Breast epithelium (tissue), 4 donors: ENCODE measurements at places on chromosomes 1 and 21. TPM values are rescaled to one million over a fixed set of nuclear protein-coding genes. Genes with fewer than 3 reads are reported as not detected.

Gene DEPDC1
- 1.5 TPM for total RNA-seq

Gene PATJ
- total RNA-seq, result 20.8 TPM

Gene TNFRSF4
- total RNA-seq, result 0.64 TPM

GRCh38 chr1:38994196-38994595, 3.1 kb downstream of the AKIRIN1 start:
- no peak for DNase-seq
- H3K4me1 ChIP-seq, result no peaks in the 10 kb centered on the region
- no peak overlapping the region for H3K4me3 ChIP-seq
- no peaks in the 10 kb centered on the region for H3K27me3 ChIP-seq
- no peaks in the 10 kb centered on the region for H3K36me3 ChIP-seq
- no peak overlapping the region for H3K27ac ChIP-seq

DNA sequence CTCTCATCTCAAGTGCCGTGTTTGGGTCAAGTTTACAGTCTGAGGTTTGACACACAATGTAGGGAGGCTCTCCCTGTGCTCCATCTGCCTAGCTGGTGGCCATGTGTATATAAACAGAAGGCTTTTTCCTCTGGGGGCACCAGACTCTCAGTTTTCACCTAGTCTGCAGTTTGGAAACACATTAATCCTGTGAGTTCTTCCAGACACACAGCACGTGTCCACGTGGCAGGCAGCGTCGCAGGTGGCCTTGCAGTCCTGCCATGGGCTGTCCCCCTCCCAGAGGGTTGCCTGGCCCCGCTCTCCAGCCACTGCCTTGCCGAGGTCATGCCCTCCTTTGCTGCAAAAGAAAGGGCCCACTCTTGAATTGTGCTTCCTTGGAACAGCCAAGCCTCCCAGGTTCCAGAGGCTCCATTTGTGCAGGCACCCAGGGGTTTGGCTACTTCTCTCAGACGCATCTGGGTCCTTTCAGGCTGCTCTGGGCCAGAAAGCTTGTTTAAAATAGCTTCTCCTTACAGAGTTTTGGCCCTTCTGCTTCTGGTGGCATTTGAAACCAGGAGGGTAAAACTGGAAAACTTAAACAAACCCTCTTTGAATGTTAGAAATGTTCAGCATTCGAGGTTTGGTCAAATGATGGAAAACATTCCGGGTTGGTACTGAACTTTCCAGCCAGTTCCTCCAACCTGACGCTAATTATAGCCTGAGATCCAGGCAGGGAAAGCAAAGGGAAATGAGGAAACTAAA, 4.4 kb upstream of the RUNX1 start:
- H3K27ac ChIP-seq, result no peak overlapping the region
- no peaks in the 10 kb centered on the region for H3K36me3 ChIP-seq
- H3K4me1 ChIP-seq, result no peaks in the 10 kb centered on the region
- no peaks in the 10 kb centered on the region for H3K27me3 ChIP-seq
- H3K4me3 ChIP-seq, result no peak overlapping the region

DNA sequence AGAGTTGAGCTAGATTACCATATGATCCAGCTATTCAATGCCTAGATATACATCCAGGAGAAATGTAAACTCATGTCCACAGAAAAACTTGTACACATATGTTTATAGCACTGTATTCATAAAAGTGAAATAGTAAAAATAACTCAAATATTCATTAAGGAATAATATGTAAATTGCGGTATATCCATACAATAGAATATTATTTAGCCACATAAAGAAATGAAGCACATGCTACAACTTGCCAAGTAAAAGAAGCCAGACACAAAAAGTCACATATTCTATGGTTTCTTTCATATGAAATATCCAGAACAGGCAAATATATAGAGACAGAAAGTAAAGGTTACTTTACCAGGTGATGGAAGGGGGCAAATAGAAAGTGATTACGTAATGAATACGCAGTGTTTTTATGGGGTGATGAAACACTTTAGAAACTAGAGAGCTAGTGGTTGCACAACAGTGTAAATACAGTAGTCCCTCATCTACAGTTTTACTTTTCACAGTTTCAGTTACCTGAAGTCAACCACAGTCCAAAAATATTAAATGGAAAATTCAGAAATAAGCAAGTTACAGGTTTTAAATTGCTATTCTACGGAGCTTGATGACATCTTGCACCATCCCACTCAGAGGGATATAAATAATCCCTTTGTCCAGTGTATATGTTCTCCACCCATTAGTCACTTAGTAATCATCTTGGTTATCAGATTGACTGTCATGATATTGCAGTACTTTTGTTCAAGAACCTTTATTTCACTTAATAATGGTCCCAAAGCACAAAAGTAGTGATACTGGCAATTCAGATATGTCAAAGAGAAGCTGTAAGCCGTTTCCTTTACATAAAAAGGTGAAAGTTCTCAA, 62.3 kb downstream of the ZNF644 start:
- no peak overlapping the region for H3K4me3 ChIP-seq
- no peak for DNase-seq
- no peaks in the 10 kb centered on the region for H3K4me1 ChIP-seq
- H3K27me3 ChIP-seq, result no peaks in the 10 kb centered on the region
- no peak overlapping the region for H3K27ac ChIP-seq

GRCh38 chr1:231407547-231408396, 14.3 kb downstream of the EGLN1 start:
- DNase-seq, result no peak
- H3K4me3 ChIP-seq, result peak overlapping the region; percentile 14
- peaks cover 5% of the 10 kb centered on the region for H3K4me1 ChIP-seq
- no peaks in the 10 kb centered on the region for H3K36me3 ChIP-seq
- H3K27ac ChIP-seq, result peak overlapping the region; percentile 54
- H3K27me3 ChIP-seq, result no peaks in the 10 kb centered on the region
